ENCODE measurements at places on chromosomes 3 and 15.

DNA sequence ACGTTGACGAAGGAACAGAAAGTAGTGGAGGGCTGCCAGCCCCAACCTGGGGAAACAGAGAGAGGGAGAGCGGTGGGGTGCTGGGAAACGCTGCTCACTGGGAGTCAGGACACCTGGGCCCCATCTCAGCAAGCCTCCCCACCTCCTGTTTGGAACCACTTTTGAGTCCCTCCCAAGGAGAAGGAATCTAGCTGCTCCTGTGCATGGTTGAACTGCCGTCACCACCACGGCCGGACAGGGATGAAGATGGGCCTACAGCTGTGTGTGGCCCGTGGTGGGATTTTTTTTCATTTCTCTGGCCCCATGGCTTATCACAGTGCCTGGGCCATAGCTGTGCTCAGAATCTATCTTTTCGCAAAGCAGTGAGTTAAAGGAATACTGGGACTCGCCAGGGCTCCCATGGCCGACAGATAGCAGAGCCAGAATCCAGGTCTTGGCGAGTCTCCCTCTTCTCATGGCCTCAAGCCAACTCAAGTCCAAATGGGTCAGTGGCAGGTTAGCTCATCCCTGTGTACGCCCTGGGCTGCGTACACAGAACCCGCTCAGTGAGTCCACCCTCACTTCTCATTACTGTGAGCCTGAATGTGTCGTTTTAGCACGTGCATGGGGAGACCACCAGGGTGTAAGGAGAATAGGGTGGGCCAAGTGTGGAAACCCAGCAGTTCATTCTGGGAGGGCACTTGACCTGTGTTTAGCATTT, 271.2 kb downstream of the FAM43A start:
- no peak for DNase-seq

GRCh38 chr3:160040181-160040580, 51.5 kb downstream of the IL12A start:
- no peak for DNase-seq

DNA sequence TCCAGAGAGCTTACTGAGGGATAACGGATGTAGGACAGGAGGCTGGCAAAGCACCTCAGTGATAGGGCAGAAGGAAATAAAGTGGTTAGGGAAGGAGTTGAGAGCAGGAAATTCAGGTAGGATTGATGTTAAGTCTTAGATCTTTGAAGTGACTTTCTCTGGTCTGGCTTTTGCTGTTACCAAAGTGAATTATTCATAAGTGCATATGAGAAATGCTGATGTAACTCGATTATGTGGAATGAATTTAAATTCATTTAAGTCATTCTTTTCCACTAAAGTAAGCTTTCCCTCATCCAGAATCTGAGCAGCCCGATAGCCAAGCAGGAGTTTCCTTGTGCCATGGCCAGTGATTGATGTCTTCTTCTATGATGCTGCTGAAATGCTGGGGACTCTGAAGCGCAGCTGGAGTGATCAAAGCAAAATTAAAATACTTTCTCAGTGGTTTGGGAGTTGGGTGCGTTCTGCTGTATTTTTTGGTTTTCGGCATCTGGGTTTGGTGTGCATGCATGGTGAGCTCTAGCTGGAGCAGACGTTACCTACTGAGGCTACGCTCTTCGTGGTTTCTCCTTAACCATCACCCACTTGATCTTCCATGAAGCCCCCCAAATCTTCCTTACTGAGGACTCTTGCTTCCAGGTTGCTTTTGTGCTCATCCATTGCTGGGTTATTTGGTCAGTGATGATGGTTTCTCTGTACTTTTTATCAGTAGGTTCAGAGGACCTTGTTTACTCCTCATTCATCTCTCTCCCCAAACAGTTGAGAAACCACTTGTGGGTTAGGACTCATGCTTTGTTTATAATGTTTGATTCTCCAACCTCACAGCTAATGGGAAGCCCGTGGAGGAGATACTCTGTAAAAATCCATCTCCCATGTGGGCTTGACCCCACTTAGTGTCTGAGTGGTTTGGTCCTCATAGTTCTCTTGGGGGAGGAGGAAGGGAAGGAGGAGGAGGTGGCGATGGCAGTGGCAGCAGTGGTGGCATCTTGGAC, 72.5 kb downstream of the IGF1R start:
- DNase-seq, result no peak

DNA sequence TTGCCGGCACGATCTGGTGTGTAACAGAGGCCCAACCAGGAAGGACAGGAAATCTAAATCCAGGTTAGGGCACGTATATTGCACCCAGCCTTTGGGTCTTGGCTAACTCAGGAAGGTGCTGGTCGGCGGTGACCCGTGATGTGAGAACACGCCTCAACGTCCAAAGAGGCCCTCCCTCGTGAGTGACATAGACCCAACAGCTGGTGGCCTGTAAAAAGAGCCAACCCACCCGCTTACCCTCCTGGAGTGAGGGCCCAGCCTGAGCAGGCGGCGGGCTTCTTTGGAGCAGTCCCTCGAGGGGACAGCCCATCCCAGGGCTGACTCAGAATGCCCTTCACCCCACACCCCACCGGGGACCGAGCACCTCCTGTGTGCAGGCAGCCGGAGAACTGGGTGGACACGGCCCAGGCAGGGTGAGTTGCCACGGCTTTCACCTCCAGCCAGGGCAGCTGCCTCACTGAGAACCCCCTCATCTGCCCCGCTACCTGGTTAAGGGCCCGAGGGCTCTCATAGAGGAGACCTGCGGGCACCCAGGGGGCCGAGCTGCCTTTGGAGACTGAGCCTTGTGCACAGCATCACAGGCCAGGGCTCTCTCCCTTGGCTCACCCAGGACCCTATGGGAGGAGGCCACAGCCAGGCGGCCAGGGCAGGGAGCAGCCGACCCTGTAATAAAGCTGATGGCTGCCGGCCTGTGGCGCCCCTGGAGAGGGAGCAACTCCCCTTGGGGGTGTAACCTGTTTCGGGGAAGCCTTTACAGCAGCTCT, 41.8 kb downstream of the ZNF710 start:
- DNase-seq, result no peak

GRCh38 chr3:149776170-149776569, 16.2 kb downstream of the ANKUB1 start:
- DNase-seq, result no peak

DNA sequence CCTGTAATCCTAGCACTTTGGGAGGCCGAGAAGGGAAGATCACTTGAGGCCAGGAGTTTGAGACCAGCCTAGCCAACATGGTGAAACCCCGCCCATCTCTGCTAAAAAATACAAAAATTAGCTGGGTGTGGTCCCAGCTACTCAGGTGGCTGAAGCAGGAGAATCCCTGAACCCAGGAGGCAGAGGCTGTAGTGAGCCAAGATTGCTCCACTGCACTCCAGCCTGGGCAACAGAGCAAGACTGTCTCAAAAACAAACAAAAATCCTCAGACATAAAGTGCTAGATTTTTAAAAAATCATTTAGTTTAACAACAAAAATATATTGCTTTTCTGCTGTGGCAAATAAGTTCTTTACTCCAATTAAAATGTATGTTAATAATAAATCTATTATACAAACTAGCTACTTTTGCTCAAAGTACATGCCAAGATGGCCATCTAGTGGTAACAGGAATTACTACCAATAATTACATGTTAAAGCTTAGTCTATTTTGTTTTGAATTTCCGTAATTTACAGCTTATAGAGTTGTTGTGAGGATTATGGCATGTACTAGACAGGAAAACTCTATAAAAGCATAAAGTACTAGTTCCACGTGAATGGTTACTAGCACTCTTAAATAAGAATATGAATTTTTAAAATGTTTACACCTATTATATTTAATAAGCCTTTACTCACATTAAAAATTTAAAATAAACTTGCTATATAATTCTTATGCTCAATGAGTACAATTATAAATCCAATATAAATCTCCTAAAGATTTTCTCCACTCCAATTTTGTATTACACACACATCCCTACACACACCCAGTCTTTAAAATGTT, 39.0 kb downstream of the GABPB1 start:
- DNase-seq, result no peak

GRCh38 chr3:143099210-143099609, 20.4 kb upstream of the CHST2 start:
- no peak for DNase-seq

DNA sequence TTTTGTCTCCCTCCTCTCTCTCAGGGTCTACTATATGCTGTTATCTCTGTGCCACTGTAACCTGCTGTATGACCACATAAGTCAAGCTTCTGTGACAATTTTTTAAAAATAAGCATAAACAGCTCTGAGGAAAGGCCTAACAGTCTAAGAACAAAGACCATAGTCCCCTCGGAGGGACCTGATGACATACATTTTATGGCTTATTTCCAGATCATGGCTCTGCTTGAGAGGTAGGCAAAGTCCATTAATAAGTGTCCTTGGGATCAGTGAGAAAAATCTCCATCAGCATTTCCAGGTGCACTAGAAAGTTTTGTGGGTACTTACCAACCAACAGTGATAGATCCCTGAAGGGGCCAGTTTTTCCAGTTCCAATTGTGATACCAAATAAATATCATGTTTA, 123.8 kb downstream of the TNIK start:
- no peak for DNase-seq

DNA sequence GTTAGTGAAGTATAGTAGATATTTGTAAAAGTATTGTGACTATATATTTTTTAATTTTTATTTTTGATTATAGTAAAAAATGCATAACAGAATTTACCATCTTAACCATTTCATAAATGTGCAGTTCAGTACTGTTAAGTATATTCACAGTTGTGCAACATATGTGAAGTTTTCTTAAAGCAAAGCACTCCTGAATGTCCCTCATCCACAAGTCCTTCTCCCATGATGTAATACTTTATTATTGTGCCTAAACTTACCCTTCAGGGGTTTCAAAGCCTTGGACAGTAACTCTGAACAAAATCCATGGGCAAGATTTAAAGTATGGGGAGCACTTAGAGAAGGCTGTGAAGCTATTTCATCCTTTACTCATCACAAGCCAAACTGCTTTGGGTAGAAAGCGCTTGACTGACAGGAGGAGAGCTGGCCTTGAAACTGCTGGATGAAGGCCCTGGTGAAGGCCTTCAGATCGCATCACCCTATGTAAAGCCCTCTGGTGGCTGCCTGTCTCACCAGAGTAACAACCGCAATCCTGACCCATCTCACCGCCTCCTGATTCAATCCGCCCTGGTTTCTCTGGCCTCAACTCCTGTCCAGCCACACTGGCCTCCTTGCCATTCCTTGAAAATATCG, 28.0 kb downstream of the LSM3 start:
- DNase-seq, result no peak

- DNase-seq, result no peak
These were observed 138.7 kb upstream of the LRTM1 start for GRCh38 chr3:55066551-55067047.

DNA sequence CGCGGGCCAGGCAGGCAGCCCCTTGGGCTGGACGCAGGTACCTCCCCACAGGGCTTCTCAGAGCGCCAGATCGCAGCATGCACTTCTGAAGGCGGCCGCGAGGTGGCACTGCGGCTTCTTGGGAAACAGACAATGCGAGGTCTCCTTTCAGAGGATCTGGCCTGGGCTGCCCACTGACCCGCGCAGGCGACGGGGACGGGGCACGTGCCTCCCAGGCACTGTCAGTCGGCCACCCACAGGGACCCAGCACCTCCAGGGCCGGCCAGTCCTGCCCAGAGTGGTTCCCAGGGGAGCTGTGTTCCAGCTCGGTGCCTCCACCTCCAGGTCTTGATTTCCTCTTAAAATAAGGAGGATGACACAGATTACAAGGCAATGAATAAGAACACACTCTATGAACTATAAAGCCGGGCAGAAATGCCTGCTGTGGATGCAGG, 24.4 kb upstream of the TXNRD3 start:
- DNase-seq, result peak; percentile 49

- no peak for DNase-seq
These were observed 40.2 kb downstream of the ZNF148 start for GRCh38 chr3:125334675-125335560.

DNA sequence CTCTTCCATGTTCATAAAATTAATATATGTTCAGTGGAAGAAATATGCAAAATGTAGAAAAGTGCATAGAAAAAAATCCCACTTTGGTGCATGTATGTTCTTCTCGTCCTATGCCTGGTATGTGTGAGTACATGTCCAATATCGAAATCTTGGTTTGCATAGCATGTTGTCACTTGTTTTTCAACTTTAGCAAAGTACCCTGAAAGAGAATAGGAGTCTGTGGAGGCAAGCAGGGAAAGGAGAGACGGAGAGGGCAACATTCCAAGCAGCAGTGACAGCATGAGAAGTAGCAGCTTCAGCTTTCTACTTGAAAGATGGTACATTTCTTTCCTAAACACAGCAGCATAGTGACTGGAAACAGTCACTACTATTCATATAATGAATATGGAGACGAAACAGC, 56.8 kb upstream of the CACNA2D3 start:
- no peak for DNase-seq

GRCh38 chr3:80285388-80285787, 517.6 kb upstream of the ROBO1 start:
- DNase-seq, result no peak

DNA sequence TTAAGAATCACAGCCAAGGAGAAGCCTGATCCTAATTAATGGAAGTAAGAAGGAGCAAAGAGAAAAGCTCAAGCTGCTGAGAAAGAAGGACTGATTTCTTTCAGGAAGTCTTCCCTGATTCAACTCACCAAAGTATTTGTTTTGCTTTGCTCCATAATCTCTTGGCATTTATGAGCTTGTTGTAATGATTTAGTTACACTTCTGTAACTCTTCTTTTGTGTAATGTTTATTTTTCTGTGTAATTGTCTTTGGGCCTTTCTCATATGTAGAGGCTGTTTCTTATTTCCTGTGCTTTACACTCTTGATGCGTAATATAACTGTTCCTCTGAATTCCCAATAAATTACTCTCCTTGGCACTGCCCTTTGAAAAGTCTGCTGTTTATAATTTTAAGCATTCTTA, 80.0 kb downstream of the COL6A5 start:
- no peak for DNase-seq

DNA sequence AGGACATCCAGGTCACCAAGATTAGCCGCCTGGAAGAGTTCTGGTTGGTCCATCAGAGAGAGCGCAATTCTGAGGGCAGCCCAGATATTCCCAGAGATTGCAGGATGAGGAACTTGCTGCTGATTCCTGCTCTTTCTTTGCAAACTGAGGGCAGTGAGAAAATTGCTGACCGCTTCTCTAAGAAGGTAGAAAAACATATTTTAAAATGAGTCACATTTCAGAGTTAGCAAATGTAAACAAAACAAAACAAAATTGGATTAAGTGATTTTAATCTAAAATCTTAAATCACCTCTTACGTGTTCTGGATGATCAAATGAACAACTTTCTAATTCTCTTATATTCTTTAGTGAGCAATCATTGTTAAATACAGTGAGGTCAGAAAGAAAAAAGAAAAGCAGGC, 149.0 kb downstream of the USP13 start:
- no peak for DNase-seq

- no peak for DNase-seq
These were observed 88.4 kb downstream of the RAP2B start for GRCh38 chr3:153250446-153250845.

GRCh38 chr15:52440414-52440813, 88.3 kb downstream of the MYO5A start:
- DNase-seq, result no peak

GRCh38 chr15:78101423-78102105, 9.2 kb downstream of the SH2D7 start:
- no peak for DNase-seq

GRCh38 chr3:65655061-65655460, 383.7 kb downstream of the MAGI1 start:
- no peak for DNase-seq

- DNase-seq, result no peak
These were observed 177.3 kb downstream of the CDIN1 start for GRCh38 chr15:36756707-36757106.

GRCh38 chr3:11556851-11557644, 86.7 kb downstream of the VGLL4 start:
- DNase-seq, result no peak

All from T follicular helper cell (primary cell).